Dermis blood vessel endothelial cell (primary cell): ENCODE measurements at places on chromosomes 2 and 18. TPM values are rescaled to one million over a fixed set of nuclear protein-coding genes. Genes with fewer than 3 reads are reported as not detected.
A peak's percentile ranks its signal among the peaks of the same experiment; 100 is the strongest.

- DNase-seq, result peak; percentile 63
Measured at GRCh38 chr18:11654736-11655605, 34.1 kb upstream of the GNAL start.

Gene NGEF
- 0.17 and 0.33 TPM in 2 replicates for total RNA-seq

GRCh38 chr2:123563515-123563914 lies 461.6 kb upstream of the CNTNAP5 start:
- DNase-seq, result no peak

- DNase-seq, result no peak
Measured at GRCh38 chr2:242031481-242032019, 162.0 kb downstream of the RTP5 start.

DNA sequence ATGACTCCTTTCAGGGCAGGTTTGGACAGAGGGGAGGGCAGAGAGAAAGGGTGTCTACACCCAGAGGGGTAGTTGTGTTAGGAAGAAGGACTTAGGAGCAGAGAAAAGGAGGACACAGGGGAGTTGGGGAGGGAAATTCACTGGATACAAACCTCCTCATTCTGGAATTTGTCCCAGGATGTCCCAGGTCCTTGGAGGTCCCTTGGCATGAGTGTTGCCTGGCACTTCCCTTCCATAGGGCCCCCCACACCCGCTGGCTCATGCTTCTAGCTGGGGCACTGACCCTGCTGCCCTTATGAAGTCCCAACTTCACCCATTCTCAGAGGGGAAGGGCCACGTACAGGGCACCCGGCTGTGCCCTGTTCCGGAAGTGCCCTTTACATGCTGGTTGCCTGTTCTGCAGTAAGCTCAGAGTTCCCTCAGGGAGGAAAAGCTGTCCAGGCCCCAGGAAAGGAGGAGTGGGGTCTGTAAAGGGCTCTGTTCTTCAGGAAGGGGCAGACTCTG lies 93.6 kb upstream of the SMAD2 start:
- no peak for DNase-seq

GRCh38 chr2:164015328-164016123 lies 279.7 kb upstream of the FIGN start:
- DNase-seq, result no peak

Gene SPIRE1
- total RNA-seq, result 22.5 and 25.5 TPM in 2 replicates

Gene KIF5C
- total RNA-seq, result 0.14 and 0.34 TPM in 2 replicates

Gene PJVK
- 0.34 and 0.42 TPM in 2 replicates for total RNA-seq

GRCh38 chr2:30691091-30691947 lies 115.9 kb downstream of the CAPN13 start:
- DNase-seq, result no peak

- DNase-seq, result no peak
Measured at GRCh38 chr18:61554946-61555361, 221.7 kb downstream of the CDH20 start.

DNA sequence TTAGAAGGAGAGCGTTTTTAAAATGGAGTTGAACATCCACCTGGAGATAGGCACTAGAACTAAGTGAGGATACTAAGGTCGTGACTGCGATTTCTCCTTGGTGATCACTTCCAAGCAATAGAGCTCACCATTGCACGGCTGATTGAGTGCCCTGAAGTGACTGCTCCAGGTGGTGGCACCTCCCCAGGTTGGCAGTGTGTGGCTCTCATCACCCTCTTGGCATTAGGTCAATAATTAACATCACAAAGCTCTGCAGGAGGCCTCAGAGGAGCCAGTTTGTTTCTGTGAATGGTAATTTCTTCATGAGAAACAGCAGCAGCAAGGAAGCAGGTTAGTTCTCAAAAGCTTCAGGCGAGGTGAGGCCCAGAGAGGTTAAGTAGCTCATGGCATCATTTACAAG lies 259.6 kb downstream of the CLIP4 start:
- DNase-seq, result no peak

DNA sequence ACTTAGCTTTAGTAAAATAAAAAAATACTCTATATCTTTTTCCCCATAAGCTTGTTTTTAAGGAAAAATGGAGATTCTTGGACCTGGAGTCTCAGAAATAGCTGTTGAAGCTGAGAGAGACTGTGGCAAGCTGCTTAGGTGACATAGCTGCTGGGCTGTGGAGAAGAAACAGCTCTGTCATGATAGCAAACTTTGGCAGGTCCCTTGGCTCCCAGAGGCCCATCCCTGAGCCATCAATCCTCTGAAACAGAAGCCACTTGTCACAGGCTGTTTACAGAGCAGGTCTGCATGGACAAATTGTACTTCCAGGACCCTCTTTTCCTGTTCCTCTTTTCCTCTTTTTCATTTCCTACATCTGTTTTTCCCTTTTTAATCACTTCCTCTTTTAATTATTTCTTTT lies 1370.1 kb upstream of the CRIM1 start:
- no peak for DNase-seq

Gene CXCR1
- total RNA-seq, result not detected in 2 replicates

DNA sequence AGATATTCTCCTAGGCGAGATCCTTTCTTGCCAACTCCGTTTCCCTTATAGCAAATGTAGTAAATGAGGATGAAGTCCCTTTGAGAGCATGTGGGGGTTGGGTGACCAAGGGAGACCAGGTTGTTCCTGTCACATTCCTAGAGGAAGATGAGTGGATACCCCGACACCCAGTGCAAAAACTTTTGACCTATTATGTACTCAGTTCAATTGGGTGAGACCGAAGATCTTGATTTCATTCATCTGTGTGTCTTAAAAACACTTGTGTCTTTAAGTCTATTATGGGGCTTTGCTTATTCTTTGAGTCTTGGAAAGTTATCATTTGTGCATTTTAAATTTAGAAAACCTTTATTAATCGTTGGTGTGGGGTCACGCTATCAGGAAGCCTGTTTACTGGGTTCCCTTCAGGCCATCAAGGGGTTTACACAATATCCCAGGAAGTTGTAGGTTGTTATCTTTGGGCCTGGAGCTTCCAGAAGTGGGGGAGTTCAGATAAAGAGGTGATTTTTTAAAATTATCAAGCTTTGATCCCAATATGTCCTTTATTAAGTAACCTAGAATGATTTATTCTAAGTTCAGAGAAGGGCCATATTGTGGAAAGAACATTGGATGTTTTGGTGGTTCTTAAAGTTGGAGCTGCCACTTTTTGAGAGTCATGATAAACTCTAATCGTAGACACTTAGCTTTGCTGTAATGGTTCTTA lies 2.8 kb downstream of the RHOB start:
- peak; percentile 58 for DNase-seq

DNA sequence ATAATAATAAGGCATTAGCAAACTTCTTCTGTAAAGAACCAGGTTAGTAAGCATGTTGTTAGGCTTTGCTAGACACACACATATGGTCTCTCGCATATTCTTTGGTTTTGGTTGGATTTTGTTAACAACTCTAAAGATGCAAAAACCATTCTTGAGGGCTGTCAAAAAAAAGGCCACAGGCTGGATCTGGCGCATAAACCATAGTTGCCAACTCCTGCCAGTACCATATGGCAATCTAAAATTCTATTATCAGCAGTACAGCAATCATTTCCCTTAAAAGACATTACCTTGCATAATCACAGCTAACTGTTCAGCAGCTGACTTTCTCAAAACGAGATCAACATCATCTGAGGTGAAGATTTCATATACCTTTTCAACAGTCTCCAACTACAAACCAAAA lies 63.5 kb downstream of the RTTN start:
- no peak for DNase-seq

Gene CCDC68
- total RNA-seq, result 1.2 and 2.1 TPM in 2 replicates

- no peak for DNase-seq
Measured at GRCh38 chr18:41734917-41735316, 220.1 kb upstream of the PIK3C3 start.

- DNase-seq, result no peak
Measured at GRCh38 chr18:75049455-75049789, 159.5 kb downstream of the PTGR3 start.

DNA sequence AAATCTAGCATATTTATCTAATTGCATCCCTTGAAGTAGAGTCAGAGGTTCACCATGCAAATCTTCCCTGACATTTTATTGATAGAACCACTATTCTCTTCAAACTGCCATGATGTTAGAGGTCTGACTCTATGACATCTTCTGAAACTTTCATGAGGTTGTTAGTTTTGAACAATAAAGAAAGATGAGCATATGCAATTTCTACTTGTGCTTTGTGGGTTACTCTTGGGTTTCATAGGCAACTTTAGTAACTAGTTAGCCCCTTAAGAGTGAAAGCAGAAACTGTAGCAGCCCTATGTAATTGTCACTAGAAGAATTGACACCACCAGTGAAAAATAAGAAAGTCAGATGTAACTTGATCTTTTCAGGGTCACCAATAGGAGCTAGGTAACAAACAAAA lies 53.1 kb upstream of the ZEB2 start:
- no peak for DNase-seq

Gene MOB4
- total RNA-seq, result 32.3 and 39.5 TPM in 2 replicates

Gene CNDP1
- total RNA-seq, result not detected in 2 replicates

Gene FOSL2
- total RNA-seq, result 58.4 and 59.1 TPM in 2 replicates

DNA sequence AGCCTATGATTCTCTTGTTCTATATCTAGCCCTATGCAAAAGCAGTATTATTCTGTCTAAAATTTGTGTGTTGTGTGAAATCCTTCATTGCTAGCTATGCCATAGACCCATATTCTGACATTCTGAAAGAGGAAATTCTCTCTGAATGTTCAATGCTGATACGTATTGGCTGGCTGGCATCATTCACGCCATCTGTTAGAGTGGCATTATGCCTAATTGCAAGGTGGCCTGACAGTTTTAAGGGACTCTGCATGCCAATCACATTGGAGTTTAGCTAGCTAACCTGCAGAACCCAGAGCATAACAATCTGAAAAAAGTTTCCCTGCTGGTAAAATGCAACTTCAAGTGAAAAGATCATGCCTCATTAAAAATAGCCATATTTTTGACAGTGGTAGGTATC lies 316.0 kb downstream of the SOX11 start:
- no peak for DNase-seq
